ENCODE measurements at places on chromosomes 2 and 18.
A peak's percentile ranks its signal among the peaks of the same experiment; 100 is the strongest.

DNA sequence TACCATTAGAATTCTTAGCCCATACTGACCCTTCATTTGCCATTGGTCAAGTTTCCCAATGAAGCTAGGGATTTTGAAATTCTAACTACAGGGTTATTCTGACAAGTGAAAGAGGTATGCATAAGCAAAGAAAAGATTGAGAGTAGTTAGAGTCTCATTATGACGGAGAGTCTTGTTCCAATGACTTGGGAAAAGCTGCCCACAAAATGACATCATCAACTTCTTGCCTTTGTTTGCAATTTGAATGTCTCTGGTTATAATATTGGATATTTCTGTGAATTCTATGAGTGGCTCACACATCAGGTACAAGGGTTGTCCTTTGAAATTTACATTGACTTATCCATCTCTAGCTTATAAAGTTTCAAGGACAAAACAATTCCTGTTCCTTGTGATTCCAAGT, 772.2 kb downstream of the TRIB2 start:
- DNase-seq: no peak

DNA sequence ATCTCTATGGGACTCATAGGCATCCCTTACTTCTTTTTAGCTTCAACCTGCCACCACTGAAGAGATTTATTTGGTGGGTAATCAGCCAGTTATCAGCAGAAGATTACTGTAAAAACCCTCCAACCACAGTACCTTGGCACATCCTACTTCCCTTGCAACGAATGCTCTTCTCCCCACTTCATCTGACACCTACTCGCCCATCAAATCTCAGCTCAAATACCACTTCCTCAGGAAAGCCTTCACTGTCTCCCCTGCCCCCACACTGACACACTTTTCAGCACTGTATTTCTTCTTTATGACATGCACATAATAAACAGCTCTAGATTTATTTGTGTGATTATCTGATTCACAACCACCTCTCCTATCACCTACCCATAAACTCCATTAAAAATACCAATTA, 3.1 kb downstream of the KDSR start:
- no peak for DNase-seq

GRCh38 chr2:120653046-120653445, 82.6 kb upstream of the GLI2 start:
- DNase-seq: no peak

GRCh38 chr2:46266134-46266533, 31.1 kb upstream of the EPAS1 start:
- DNase-seq: no peak

GRCh38 chr18:59516356-59517155, 157.5 kb upstream of the LMAN1 start:
- peak; percentile 32 for DNase-seq

DNA sequence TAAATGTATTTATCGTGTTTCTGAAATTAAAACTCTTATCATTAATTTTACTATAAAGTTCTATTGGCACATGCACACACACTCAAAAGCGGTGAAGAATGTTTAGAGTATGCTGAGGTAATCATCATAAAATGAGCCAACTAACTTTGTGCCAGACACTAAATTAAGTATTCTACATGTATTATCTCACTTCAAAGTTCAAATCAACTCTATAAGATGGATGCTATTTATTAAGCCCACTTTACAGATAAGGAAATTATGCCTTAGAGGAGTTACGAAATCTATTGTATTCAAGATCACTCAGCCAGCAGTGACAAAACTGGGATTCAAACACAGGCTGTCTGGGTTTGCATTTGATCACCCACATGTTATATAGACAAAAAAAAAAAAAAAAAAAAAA, 24.9 kb downstream of the OLA1 start:
- DNase-seq: no peak

DNA sequence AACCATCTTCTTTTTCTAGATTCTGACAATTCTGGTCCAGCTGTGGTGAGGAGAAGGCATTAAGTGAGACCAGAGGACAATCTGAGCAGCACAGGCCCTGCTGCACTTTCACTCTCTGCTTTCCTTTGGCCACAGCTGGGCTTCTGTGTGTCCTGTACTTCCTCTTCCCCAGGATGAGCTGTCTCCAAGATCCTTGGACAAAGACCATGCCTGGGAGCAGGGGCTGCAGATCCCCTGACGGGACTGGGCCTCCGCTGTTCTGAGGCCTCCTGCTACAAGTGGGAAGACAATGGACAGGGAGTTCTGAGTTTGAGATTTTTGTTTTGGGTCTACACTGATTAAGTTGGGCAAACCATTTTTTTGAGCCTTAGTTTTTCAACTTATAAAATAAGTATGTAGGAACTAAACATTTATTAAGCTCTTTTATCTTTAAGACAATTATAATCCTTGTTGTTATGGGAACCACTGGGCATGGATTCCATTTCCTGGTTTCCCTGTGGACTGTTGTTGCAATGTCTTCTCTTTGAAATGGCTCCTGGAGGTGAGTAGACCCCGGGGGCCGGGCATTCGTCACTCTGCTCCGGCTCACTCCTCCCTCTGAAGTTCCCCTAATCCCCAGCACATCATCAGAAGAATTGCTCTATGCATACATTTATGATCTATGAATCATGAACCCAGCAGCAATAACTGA, 266.6 kb downstream of the ACTR3 start:
- no peak for DNase-seq

DNA sequence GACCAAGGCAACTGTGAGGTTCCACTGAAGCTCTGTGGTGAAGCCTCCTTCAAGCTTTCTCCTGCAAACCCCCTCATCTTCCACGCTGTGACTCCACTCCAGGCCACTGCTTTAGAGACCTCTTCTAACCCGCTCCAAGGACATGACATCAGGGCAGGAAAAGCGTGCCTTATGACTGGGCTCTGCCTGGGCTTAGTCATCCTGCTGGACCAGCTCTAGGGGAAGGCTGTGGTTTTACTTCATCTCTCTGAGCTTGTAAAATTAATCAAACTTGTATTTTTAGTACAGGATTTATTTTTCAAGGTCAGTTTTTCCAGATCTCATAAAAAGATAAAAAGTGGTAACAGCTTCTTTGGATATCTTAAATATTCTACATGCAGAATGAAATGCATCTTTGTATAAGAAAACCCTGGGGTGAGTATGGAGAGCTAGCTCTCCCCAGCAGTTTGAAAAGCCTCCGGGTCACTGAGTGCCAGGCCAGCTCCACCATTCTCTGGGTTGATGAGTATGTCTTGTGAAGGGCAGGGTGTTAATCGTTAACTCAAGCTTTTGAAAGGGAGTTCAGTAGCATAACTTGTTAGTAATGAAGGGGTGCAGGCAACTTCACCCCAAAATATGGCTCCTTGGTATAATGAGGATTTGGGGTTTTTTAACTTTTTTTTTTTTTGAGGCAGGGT, 33.1 kb upstream of the YPEL5 start:
- DNase-seq: peak; percentile 66

GRCh38 chr2:42304059-42304713, 56.8 kb downstream of the COX7A2L start:
- DNase-seq: no peak

- no peak for DNase-seq
Observed at GRCh38 chr18:67410075-67411070, 106.1 kb downstream of the DSEL start.

GRCh38 chr2:74327199-74327598, 16.0 kb downstream of the SLC4A5 start:
- no peak for DNase-seq

DNA sequence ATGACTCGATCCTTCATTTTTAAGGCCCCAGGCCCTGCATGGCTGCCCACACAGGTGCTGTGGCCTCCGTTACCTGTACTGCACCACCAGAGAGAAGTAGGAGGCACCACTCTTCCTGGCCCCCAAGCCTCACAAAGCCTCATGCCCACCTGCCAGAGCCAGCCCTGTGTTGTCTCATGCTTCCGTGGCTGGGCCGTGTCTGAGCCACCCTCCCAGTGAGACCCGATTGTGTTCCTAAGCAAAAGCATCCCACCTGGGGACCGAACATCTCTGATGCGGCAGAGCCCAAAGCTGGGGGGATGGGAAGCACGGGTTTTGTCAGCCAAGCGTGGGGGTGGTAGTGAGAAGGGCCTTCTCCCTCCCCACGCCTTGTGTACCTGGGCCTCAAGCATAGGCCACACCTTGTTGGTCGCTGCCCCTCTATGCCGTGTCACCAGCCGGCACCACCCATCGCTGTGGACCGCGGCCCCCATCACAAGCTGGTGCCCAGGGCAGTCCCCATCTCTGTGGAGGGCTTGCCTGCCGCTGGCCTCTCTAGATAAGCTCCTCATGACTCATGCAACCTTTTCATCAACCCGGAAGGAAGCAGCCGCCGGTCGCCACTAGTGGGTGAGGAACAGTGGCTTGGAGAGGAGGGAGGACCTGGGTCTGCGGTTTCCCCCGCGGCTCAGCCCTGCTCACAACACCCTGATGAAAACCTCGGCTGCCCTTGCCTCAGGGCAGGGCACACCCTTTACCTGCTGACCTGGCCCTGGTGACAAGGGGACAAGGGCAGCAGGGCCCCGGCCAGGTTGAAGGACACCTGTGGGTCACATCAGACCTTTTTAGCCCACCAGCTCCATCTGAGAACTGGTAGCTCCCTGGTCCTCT, 2.7 kb upstream of the RNPEPL1 start:
- no peak for DNase-seq

GRCh38 chr2:132951008-132951714, 281.2 kb upstream of the LYPD1 start:
- no peak for DNase-seq

DNA sequence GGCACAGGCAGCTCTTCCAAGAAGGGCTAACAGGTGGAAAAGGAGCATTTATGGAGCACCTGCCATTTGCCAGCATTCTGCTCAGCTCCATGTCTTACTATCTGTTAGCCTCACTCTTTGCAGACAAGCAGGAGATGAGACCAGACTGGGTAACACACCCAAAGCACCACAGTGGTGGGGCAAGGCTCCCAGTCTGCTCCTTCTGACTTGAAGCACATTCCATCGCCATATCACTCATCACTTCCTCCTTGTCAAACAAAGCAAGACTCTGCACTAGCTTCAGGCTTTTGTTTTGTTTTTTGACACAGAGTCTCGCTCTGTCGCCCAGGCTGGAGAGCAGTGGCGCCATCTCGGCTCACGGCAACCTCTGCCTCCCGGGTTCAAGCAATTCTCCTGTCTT, 182.8 kb downstream of the MGAT5 start:
- no peak for DNase-seq

- DNase-seq: no peak
Observed at GRCh38 chr18:61729322-61729721, 163.5 kb downstream of the RNF152 start.

DNA sequence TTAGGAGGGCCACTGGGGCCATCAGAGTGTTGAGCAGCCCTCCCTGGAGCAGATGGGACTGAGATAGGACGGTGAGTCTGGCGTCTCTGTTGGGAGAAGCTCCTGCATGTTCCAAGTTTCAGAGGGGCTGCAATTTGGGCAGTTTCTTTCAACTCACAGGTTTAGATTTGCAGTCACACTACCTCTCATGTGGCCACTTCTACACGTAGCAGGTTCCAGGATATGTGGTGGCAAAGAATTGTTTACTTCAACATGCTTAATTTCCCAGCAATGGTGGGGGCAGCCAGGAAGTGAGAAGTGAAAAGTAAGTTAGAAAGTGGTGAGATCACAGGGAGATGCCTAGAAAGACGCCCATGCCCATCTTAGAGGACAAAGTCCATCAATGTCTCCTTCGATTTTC, 9.3 kb downstream of the NCK2 start:
- no peak for DNase-seq

DNA sequence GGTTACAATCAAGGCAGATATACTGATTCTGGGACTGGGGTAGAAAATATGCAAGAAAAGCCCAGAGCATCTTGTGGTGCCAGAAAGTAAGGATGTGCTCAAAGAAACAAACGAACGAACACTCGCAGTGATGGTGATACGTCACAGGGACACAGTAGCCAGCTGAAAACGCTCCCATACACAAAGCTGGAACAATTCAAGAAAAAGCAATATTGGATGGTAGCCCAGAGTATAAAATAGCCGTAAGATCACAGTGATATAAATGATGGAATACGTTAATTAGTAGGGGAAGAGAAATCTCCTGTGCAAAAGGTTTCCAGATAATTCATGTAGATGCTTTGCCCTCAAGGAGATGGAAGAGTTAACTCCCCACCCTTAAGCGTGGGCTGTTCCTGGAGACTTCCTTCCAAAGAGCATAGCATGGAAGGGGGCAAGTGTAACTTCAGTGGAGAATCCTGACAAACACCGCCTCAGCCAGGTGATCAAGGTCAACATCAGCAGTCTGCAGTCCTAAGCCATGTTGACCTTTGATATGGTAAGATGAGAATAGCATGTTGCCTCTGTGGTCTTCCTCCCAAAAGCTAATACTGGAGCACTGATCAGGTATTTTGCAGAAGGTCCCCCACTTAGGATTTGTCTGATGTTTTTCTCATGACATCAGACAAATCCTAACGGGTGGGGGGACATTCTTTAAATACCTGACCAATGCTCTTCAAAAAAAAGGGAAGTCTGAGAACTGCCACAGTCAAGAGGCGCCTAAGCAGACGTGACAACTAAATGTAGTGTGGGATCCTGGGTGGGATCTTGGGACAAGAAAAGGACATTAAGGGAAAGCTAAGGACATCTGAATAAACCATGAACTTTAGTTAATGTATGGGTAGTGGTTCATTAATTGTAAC, 99.0 kb downstream of the NCK2 start:
- DNase-seq: no peak

DNA sequence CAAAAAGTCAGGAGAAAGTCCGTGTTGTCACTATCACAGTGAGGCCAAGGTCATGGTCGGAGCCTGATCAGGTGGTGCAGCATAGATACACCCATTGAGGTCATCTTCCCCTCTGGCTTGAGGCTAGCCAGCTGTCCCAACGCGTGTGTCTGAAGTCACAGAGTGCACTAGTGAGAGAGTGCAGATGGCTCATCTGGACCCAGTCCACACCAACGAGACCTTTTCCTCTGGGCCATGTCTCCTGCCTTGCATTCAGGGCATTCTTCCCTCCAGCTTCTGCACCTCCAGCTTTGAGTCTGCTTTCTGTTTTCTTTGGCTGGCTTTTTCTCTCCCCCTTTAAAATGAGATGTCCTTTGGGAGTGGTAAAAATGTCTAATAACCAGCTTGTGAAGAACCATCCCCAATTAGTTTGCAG, 146.9 kb downstream of the TDRD15 start:
- no peak for DNase-seq

- no peak for DNase-seq
Observed at GRCh38 chr2:200335657-200336056, 29.2 kb downstream of the SPATS2L start.

- DNase-seq: no peak
Observed at GRCh38 chr18:45166836-45167551, 448.3 kb upstream of the SLC14A2 start.

GRCh38 chr2:140861666-140862065, 1269.2 kb downstream of the LRP1B start:
- DNase-seq: no peak

GRCh38 chr18:66867653-66868052, 263.8 kb upstream of the CDH19 start:
- DNase-seq: no peak

DNA sequence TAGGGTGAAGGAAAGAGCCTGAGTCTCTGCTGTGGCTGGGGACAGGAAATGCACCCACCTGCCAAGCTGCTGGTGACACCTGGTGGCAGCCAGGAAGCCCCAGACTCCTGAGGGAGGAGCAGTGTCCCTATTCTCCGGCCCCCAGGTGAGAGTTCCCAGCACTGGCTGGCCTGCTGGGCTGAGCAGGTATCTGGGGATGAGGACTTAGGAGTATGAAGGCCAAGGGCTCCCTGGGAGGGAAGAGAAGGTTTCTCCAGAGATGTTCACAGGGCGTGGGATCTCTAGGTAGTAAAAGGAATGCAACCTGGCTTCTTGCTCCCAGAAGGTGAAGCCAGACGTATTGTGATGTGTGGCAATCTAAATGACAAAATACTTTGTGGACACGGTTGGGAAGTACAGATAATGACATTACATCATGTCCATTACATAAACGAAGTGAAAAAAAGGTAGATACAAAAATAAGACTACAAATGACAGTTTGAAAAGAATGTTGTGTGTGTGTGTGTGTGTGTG, 75.8 kb upstream of the SLC1A4 start:
- DNase-seq: no peak

Measured in amniotic stem cell (primary cell).